ENCODE measurements at places on chromosomes 3 and 15. TPM values are rescaled to one million over a fixed set of nuclear protein-coding genes. Genes with fewer than 3 reads are reported as not detected.
A peak's percentile ranks its signal among the peaks of the same experiment; 100 is the strongest.

DNA sequence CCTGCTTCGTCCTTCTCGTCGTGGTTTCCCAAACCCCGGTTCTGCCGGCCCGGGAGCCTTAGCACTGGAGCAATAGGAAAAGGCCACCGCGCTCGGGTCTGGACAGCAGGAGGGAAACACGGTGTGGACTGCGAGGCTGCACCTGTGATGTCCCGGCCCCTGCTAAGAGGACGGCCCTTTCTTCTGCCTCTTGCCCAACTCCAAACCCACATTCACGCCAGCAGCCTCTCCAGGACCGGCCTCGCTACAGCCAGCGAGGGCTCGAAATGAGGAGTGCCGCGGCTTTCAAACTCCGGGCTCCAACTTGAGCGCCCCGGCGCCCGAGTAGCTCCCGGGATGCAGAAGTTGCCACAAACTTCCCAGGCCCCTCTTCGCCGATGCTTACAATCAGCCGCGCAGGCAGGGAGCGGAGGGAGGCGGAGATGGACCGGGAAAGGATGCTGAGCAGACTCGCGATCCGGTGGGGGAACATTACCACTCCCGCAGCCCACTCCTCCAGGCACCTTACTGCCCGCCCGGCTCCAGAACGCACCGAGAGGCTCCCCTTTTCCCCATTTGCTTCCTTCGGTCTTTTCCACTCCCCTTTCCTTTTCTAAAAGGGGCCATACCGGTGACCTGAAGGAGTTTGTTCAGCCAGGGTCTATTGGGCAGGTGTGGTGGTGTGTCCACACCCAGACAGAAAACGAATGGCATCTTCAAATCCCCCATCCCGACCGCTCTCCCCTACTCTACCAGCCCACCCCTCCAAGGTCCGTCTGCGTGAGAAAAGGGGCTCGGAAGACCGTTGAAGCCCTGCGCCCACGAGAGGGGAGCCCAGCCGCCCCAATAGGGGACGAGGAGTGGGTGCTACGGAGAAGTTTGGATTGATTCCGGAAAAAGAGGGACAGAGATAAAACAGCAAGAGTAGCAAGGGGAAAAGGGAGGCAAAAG, 18.8 kb upstream of the SATB1 start:
- peak; percentile 16 for DNase-seq

DNA sequence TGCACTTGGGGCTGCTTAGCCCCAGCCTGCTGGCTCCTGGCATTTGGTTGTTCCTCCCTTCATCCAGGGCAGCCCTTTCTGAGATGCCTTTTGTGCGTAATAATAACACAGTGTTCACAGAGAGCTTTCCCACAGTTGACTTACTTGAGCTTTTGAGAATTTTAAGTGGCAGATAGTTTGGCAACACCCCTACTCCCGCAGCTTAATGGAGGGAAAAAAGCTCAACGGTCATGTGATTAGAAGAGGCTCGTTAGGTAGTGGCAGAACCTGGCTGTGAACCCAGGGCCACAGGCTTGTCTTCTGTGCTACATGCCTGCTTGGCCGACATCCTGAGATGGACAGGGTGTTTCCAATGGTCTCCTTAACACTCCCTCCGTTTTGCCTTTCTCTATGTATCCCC, 4.7 kb downstream of the KBTBD13 start:
- no peak for DNase-seq

- DNase-seq, result no peak
Measured at GRCh38 chr3:57087361-57088092, 27.1 kb downstream of the SPATA12 start.

CCDC54 gene
- not detected for total RNA-seq

GALNT15 gene
- 19.3 TPM for total RNA-seq

TGM5 gene
- total RNA-seq, result not detected
